Ovary (tissue), 10 donors: ENCODE measurements at places on chromosomes 11 and 22. TPM values are rescaled to one million over a fixed set of nuclear protein-coding genes. Genes with fewer than 3 reads are reported as not detected.

GRCh38 chr11:19025481-19026406 lies 34.8 kb downstream of the MRGPRX2 start:
- no peaks in the 10 kb centered on the region for H3K4me1 ChIP-seq
- no peak overlapping the region for H3K4me3 ChIP-seq

The MPEG1 gene
- total RNA-seq, result 1.8 TPM

DNA sequence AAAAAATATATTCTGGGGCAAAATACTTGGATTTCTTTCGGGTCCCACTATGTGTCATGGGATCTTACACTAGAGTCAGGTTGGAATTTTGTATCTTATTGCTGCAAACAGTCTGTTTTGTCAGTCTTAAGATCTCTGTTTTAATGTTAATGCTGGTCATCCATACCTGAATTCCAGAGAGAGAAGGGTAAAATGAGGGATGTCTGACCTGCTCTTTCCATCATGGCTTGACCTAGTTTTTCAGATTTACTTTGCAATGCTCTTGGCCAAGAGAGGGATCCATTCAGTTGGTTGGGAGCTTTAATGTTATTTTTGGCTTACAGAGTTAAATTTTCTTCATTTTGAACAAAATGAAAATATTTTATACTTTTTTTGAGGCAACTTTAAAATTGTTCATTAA lies 117.2 kb downstream of the CASP12 start:
- no peaks in the 10 kb centered on the region for H3K36me3 ChIP-seq
- no peaks in the 10 kb centered on the region for H3K4me1 ChIP-seq
- no peaks in the 10 kb centered on the region for H3K27me3 ChIP-seq
- no peak overlapping the region for H3K4me3 ChIP-seq

GRCh38 chr11:14384338-14384737 lies 25.4 kb upstream of the RRAS2 start:
- H3K36me3 ChIP-seq, result no peaks in the 10 kb centered on the region
- H3K4me3 ChIP-seq, result no peak overlapping the region
- no peak for DNase-seq
- no peak overlapping the region for H3K27ac ChIP-seq

- H3K36me3 ChIP-seq, result no peaks in the 10 kb centered on the region
- H3K27me3 ChIP-seq, result no peaks in the 10 kb centered on the region
- H3K4me3 ChIP-seq, result no peak overlapping the region
- no peak overlapping the region for H3K27ac ChIP-seq
- no peak for DNase-seq
- no peaks in the 10 kb centered on the region for H3K4me1 ChIP-seq
These were observed 353.7 kb downstream of the MIAT start for GRCh38 chr22:27011133-27011532.

GRCh38 chr11:9748361-9748970 lies 84.6 kb downstream of the SWAP70 start:
- H3K4me1 ChIP-seq, result peaks cover 2% of the 10 kb centered on the region
- H3K4me3 ChIP-seq, result no peak overlapping the region
- no peak for DNase-seq
- no peaks in the 10 kb centered on the region for H3K27me3 ChIP-seq

- no peaks in the 10 kb centered on the region for H3K36me3 ChIP-seq
- H3K27me3 ChIP-seq, result no peaks in the 10 kb centered on the region
These were observed 26.3 kb downstream of the MRGPRX1 start for GRCh38 chr11:18912883-18913282.

DNA sequence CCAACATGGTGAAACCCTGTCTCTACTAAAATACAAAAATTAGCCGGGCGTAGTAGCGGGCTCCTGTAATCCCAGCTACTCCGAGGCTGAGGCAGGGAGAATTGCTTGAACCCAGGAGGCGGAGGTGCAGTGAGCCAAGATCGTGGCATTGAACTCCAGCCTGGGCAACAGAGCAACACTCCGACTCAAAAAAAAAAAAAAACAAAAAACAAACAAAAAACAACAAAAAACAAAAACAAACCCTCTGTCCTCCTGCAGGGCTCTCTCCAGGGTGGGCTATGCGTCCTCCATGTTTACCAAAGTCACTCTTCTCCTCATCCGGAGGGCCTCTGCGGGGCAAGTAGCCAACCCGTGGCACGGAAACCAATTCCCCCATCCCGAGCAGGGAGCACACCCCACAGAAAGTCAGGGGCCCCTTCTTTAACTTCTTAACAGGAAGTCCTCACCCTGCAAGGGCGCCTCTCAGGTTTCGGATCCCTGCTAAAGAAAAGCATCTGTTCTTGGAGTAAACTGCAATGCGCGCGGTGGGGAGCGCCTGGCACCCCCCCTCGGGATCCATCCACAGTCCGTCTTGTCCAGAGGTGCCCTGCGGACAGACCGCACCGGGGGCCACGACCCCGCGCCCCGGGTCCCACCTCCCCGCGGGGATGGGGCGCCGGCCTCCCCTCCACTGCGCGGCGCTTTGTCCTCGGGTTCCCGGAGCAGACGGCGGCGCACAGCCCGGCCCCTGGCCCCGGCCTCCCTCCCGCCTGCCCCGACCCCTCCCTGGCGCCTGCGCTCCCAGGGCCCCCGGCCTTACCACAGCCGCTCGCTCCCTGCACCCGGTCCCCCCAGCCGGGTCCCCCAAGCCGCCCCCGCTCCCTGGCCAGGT lies 712 bp downstream of the CERK start:
- peak; percentile 62 for DNase-seq
- peaks cover 20% of the 10 kb centered on the region for H3K4me1 ChIP-seq
- peak overlapping the region; percentile 69 for H3K4me3 ChIP-seq
- peak overlapping the region; percentile 93 for H3K27ac ChIP-seq

The OR8H1 gene
- not detected for total RNA-seq

DNA sequence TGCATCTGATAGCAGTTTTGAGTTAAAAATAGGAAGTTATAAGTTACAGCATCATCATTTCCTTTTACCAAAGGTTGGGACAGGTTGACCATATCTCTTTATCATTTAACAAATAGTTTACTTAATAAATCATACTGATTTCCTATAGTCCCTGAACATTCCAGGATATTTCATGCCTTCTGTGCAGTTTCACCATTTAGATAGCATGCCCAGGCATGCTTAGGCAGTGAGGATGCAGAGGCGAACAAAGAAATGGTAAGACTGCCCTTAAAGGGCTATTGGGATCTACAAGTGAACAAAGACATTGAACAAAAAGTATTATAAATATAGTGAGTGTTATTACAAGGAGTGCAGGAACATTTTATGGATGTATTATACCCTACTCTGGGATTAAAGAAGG lies 96.4 kb downstream of the PRMT3 start:
- no peak overlapping the region for H3K4me3 ChIP-seq
- H3K4me1 ChIP-seq, result no peaks in the 10 kb centered on the region
- H3K27ac ChIP-seq, result no peak overlapping the region
- no peaks in the 10 kb centered on the region for H3K27me3 ChIP-seq

GRCh38 chr22:21626735-21627469 lies 2.9 kb downstream of the YDJC start:
- peaks cover 6% of the 10 kb centered on the region for H3K4me1 ChIP-seq
- H3K4me3 ChIP-seq, result no peak overlapping the region
- no peak overlapping the region for H3K27ac ChIP-seq
- no peak for DNase-seq
- H3K36me3 ChIP-seq, result no peaks in the 10 kb centered on the region

- H3K36me3 ChIP-seq, result no peaks in the 10 kb centered on the region
- H3K4me1 ChIP-seq, result peaks cover 4% of the 10 kb centered on the region
- no peak overlapping the region for H3K4me3 ChIP-seq
- no peak for DNase-seq
These were observed 2.3 kb upstream of the CATSPERZ start for GRCh38 chr11:64297699-64298358.
